ENCODE measurements at places on chromosomes 2 and 18. TPM values are rescaled to one million over a fixed set of nuclear protein-coding genes. Genes with fewer than 3 reads are reported as not detected.

The ICOS gene
- not detected for total RNA-seq

DNA sequence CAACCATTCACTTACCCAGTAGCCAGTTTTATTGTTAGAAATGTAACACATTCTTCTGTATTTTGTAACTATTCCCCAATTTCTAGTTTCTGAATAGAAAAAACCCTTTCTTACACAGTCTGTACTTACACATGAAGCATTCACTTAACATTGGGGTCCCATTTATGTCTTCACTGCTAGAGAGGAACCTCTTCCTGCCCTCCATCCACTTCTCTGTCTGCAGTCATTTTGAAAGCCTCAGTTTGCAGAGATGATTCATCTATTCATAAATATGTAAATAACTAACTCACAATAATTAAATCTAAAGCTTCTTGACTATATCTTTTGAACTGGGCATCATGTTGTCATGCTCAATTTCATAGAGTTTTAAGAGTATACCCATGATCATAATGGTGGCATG lies 55.9 kb downstream of the ZRANB3 start:
- no peak for DNase-seq

GRCh38 chr2:36831185-36831584 lies 134.7 kb downstream of the VIT start:
- no peak for DNase-seq

GRCh38 chr2:60423505-60423904 lies 129.9 kb downstream of the BCL11A start:
- no peak for DNase-seq

GRCh38 chr2:111626037-111626864 lies 257.7 kb downstream of the ANAPC1 start:
- DNase-seq: no peak

All from Right ventricle myocardium inferior (tissue), 1 donor.